ENCODE measurements at places on chromosomes 5 and 9.

GRCh38 chr5:177098470-177099141 lies 11.9 kb downstream of the FGFR4 start:
- no peak for DNase-seq

GRCh38 chr5:147234825-147235635 lies at the start of gene STK32A:
STK32A (plus strand) TSS chr5:147235026; CDS start chr5:147239635, 4,609 bp downstream.
- DNase-seq, result peak; percentile 48

DNA sequence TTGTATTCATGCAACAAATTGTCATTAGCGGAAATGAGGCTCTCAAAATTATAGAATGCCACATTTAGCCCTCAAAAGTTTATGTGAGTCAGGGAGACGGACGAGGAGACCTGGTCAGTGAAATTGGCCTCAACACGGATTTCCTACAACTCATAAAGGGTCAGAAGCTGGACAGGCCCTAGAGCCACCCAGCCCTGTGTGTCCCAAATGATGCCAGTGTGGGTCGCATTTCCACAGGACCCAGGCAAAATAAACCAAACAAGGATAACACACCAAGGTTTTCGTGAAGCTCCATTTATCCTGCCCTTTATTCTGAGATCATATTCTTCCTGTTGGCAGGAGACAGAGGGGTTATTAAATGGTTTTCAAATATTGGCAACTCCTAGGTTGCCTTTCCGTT lies 72.0 kb upstream of the COL5A1 start:
- DNase-seq, result no peak

- DNase-seq, result no peak
These were observed 115.7 kb downstream of the WNK2 start for GRCh38 chr9:93299418-93300174.

DNA sequence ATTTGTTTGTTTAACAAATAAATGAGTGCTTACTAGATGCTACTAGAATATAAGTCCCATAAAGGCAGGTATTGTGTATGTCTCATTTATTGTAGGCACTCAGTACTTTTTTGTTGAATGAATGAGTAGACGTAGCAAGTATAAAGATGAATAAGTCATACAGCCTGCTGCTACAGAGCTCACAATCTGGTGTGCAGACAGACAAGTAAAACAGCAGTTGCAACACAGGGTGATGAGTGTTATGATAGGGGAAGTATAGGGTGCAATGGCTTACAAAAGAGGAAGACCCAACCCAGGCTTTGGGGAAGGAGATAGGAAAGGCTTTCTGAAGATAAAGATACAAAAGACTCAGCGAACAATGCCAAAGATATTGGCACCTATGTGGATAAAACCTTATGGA lies 47.7 kb downstream of the SH3RF2 start:
- no peak for DNase-seq

DNA sequence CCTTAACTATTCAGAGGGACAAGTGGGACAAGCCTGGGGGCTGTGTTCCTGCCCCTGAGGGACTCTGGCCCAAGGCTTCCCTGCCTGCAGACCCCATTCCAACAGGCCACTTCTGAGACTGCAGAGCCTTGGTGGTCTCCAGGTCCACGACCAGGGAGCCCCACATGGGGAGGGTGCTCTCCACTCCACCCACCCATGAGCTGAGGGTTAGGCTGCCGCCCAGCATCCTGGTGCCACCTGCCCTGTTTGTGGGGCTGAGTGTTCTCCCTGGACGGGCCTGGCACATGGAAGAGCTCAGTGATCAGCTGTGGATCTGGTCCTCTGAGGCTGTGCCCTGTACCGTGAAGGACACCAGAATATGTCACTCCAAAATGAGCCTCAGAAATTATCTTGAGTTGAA lies 2.5 kb upstream of the ABO start:
- DNase-seq, result no peak

DNA sequence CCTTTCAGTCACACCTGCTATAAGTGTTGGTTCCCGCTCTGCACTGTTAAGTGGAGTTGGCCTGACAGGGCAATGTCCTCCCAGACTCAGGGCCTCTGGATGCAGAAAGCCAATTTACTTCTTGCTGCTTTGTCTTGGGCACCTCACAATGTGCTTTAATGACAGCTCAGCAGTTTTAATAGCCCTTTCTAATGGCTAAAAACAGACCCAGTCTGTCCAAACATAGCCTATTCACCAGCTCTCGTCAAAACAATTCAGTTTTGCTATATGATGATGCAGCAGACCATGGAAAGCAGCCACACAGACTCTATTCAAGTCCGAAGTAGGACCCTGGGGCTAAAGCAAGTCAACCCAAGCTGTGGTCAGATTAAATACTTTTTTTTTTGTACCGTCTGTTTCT lies 529.1 kb upstream of the SEMA6A start:
- no peak for DNase-seq

- no peak for DNase-seq
These were observed 48.8 kb downstream of the POC5 start for GRCh38 chr5:75668445-75668844.

DNA sequence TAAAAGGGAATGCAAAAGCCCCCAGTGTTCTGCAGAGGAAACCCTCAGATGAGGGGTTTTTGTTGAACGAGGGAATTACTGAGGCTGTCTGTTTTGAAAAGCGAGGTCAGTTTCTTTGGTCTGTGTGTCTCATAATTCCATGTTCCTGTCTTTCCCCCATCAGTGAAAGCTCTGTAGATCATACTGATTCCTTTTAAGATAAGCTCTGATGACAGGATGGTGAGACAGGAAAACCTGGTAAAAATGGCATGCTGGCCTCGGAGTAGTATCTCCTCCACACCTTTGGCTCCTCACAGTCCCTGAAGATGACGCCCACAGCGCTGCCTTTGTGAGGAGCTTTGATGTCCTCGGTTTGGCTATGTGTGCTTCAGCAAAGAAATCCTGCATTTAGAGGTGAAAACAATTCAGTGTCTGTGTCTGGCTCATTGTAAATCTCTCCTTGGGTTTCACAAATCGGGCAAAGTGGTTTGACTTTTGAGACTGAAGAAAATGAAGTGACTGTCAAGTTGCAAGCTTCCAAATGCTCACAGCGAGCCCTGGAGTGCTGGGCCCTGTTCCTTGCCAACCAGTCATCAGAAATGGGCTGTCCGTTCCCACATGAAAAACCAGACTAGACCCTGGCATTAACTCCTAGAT lies 124.9 kb upstream of the ICE1 start:
- no peak for DNase-seq
